ENCODE measurements at places on chromosomes 4 and X.

DNA sequence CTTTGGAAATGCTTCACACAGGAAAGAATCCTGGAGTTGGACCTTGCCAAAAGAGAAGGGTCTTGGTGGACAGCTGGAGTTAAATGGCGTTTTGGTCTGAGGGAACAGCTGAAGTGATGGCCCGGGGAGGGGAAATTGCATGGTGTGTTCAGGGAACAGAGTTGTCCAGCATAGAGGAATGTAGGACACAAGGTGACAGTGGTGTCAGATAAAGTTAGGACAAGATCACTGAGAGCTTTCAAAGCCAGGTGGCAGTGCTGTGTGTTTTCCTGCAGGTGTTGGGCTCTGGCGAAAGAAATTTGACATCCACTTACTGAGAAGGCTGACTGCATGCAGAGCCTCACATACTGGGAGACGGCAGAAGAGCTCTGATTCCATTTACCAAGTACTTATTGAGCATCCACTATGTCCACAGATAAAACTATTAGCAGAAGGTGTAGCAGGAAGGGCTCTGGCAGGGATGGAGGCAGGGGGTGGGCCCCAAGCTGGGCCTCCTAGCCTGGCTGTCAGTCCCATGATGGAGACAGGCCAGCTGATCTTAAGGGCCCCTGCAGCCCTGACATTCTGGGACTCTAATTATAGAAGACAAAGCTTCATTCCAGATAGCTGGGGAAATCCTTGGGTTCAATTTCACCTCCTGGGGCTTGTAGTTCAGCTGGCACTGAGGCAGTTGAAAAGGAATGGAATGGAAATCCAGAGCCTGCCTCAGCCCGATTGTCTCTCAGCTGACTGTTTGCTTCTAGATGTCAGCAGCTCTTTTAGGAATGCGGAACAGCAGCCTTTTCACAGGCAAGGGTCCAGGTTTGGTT, 150.2 kb upstream of the MAMLD1 start:
- no peak for DNase-seq

GRCh38 chrX:18010253-18010652, 149.2 kb upstream of the RAI2 start:
- DNase-seq, result no peak

DNA sequence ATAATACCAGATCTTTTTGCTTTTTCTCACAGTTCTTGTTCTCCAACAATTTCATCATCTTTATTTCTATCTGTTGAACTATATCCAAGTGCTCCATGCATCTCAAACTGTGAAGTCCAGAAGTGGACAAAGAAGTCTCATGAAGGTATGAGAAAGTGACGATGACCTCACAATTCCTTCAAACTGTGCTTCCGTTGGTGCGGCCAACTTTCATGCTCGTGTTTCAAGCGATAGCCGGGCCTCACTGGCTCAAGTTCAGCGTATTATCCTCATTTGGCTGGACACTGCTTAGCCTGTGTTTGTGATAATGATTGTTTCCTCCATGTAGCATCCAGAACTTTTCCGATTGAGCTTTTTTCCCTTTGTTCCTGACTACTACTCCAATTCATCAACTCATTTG, 143.1 kb downstream of the PALLD start:
- DNase-seq, result no peak

GRCh38 chrX:30938295-30938694, 49.2 kb upstream of the TAB3 start:
- no peak for DNase-seq

DNA sequence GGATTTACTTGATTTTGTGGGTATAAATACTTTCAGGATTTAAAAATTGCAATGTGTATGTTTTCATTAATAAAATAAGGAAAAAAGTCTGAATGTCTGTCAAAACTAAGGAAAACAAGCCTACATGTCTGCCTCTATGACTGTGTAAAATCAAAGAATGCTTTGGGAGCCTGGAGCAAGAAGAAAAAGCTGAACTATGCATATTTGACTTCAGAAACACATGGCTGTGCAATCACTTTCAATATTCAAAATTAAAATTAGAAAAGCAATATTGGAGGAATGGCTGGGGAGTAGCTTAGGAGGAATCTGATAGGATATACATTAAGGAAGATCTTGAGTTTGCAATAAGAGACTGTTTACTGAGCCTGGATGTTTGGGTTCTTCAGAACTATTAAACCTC, 147.1 kb downstream of the ADAM29 start:
- DNase-seq, result no peak

DNA sequence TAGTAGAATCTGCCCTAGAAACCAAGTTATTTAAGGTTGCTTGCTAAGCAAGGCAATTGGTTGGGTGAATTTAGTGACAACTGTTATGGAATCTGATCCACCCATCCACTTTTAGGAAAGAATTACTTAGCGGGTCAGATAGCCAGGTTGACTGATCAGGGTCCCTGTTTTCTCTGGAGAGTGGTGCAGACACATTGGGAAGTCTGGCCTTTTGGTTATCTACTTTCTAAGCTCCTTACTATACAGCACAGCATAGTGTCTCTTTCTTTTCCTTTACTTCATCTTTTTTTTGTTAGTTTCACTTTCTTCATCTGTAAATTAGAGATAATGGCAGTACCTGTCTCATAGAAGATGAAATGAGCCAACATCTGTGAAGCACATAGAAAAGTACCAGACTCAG, 7.4 kb downstream of the HERC3 start:
- no peak for DNase-seq
